ENCODE measurements at places on chromosomes 7 and 10.

- DNase-seq: peak; percentile 82
Observed at GRCh38 chr7:156640949-156641485, 443 bp downstream of the RNF32 start.

DNA sequence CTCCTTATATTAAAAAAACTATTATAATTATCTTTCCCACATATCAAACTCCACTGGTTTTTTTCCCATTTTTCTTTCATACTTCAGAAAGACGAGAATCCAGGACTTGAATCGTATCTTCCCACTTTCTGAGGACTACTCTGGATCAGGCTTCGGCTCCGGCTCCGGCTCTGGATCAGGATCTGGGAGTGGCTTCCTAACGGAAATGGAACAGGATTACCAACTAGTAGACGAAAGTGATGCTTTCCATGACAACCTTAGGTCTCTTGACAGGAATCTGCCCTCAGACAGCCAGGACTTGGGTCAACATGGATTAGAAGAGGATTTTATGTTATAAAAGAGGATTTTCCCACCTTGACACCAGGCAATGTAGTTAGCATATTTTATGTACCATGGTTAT, 15.9 kb downstream of the SRGN start:
- DNase-seq: no peak

DNA sequence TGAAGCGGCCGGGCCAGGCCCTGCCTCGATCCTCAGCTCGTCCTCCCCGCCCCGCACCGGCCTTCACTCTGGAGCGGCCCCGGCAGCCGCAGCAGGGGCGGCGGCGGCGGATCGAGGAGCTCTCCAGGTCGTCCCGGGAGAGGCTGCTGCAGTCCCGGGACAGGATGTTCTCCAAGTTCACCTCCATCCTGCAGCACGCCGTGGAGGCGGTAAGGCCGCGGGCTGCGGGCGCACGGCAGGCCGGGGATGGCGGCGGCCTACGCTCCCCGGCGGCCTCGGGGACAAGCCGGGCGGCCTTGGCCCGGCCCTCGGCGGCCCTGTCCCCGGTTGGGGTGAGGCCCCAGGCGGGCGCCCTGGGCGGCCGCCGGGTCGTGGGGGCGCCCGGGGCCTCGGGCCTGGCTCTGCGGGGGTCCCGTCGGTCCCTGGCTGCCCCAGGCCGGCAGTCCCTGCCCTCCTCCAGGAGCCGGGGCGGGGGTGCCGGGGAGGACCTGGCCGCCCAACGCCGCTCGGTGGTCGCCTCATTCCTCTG, 399 bp downstream of the FHIP2A start:
- peak; percentile 66 for DNase-seq

DNA sequence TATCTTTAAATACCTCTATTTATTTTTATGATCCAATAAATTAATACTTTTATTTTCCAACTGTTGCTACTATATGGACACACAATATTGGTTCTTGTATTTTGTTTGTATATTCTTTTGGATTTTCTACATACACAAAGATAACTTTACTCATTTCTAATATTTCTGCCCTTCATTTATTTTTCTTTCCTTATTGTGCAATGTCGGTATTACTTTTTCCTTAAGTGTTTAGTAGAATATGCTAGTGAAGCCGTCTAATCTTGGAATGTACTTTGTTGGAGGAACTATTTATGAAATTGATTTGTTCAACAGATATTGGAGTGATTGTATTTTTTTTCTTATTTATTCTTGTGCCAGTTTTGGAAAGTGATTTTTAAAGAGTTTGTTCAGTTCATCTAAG, 94.0 kb downstream of the ORC5 start:
- DNase-seq: no peak

DNA sequence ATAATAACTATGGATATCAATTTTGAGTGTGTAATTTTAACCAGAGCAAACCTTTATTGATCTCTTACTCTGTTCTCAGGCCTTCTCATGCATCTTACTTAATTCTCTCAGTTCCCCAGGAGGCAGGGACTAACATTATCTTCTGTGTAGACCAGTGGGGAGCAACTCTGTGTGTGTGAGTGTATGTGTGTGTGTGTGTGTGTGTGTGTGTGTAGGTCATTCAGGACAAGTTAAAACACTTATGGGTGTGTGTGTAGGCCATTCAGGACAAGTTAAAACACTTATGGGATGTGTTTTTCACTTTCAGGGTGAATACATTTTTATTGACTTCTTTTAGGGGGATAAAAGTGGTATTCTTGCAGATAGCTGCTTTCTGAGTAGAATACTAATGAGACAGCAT, 145.0 kb downstream of the ADAM12 start:
- no peak for DNase-seq

- DNase-seq: no peak
Observed at GRCh38 chr10:7928536-7928935, 110.2 kb downstream of the TAF3 start.

DNA sequence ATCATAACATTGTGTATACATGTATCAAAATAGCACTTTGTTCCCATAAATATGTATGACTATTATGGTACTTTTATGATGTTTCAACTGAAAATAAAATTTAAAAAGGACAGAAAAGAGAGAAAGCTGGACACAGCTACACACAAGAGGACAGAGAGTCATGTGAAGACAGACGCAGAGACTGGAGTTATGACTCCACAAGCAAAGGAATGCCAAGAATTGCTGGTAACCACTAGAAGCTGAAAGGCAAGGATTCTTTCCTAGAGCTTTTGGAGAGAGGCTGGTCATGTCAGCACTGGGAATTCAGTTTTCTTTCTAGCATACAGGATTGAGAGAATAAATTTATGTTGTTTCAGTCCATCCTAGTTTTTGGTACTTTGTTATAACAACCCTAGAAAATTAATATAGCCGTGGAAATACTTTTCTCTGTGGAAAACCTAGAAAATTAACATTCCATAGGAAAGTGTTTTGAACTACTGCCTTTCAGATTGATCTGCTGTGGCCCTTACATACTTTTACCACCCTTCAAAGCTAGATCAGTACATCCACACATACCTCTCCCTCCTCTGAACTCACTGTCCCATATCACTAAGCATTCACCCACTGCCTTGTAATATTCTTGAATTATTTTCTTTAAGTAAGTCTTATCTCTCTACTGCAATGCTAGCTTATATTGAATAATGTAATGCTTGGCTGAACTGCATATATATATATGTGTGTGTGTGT, 575.3 kb downstream of the IPMK start:
- no peak for DNase-seq

DNA sequence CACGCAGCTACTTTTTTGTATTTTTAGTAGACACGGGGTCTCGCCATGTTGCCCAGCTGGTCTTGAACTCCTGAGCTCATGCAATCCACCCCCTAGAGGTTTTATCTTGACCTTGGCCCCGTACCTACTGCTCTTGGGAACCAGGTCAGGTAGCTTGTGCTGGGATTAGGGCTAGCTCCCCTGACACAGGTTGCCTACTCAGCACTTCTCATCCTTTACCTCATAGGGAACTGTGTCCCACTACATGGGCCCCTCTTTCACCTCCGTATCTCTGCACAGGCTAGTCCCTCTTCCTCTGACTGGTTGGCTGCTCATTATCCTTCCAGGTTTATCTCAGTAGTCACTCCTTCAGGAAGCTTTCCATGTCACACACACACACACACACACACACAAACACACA, 58.0 kb upstream of the ITPRID1 start:
- DNase-seq: no peak

- no peak for DNase-seq
Observed at GRCh38 chr7:122884186-122884585, 2.1 kb downstream of the CADPS2 start.

DNA sequence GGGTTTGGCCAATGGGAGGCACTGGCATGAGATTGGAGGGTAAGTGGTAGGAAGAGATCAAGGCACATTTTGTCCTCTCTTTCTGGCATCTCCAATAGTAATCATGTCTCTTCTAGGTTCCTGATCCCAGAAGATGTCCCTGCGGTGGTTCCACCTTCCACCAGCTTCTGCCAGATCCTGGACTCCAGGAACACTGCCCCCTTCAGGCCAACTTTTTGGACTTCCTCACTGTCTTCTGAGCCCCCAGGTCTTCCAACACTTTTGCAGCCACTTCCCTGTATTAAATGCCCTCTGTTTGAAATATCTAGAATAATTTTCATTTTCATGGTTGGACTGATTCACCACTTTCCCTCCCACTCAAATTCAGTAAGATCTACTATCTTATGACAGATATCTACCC, 60.9 kb downstream of the BAMBI start:
- peak; percentile 13 for DNase-seq

- DNase-seq: no peak
Observed at GRCh38 chr10:48769706-48770435, 85.2 kb downstream of the WDFY4 start.

DNA sequence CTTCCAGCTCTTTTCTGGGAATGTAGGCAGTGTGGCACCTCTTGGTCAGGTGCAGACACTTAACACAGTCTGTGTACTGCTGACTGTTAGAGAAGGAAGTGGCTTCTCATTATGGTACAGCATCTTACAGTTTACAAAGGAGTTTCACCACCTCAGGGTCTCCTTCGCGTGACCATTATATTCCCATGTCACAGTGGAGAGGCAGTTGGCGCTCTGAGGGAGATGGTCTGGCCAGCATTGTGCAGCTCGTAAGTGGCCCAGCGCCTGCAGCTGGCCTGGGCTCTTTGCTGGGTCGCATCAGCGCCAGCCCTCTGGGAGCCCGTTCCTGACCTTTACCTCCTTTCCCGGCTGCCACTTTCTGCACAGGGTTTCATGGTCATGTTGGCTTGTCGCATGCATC, 15.4 kb downstream of the TSPAN15 start:
- no peak for DNase-seq

DNA sequence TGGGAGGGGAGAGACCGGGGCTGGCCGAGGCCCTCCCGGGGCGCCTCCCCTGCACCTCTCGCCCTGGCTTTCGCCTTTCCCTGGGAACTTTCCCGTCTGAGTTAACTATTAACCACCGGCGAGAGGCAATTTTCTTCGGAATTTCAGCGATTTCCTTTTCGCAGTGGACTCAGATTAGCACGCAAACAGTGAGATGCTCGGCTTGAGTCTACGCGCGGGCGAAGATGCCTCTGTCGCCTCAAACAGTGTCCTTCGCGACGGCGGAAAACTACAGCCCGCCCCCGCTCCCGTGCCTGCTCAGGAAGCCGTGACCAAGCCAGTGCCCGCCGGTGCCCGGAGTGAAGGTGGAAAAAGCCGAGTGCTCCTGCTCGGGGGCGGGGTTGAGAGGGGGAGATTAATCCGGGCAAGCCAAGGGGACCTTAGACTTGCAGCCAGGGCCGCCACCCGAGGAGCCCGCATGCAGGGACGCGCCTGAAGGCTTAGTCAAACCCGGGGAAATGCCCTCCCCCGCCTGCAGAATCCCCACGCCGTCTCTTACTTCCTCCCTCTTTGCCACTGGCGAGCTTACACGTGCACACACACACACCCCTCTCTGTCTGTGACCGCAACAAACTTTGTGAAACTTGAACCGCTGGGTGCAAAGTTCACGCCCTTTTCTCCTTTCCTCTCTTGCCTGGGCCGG, 14.5 kb upstream of the PAX2 start:
- peak; percentile 80 for DNase-seq

GRCh38 chr7:148286150-148286549, 304.4 kb upstream of the C7orf33 start:
- no peak for DNase-seq

GRCh38 chr7:131686833-131687232, 130.4 kb upstream of the PODXL start:
- no peak for DNase-seq

- DNase-seq: no peak
Observed at GRCh38 chr10:131858118-131858515, 42.7 kb upstream of the PPP2R2D start.

GRCh38 chr7:98779800-98780587, 89.8 kb downstream of the TMEM130 start:
- DNase-seq: no peak

GRCh38 chr10:59102394-59102793, 74.0 kb upstream of the PHYHIPL start:
- DNase-seq: no peak

DNA sequence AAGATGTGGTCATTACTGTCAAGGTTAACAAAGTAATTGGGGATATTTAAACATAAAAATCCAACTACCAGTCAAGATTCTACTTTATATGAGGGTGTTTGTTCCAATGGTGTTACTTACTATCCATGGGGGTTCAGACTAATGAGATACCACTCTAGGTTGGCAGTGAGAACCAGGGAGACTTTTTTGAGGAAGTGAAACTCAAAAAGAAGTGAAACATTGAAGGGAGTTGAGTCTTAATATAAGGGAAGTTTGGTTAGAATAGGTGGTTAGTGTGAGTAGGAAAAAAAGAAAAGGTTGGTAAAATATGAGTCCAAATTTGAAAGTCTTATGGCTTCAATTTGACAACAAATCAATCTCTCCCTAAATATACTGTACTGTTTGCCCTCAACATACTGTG, 123.6 kb upstream of the ANK3 start:
- no peak for DNase-seq

DNA sequence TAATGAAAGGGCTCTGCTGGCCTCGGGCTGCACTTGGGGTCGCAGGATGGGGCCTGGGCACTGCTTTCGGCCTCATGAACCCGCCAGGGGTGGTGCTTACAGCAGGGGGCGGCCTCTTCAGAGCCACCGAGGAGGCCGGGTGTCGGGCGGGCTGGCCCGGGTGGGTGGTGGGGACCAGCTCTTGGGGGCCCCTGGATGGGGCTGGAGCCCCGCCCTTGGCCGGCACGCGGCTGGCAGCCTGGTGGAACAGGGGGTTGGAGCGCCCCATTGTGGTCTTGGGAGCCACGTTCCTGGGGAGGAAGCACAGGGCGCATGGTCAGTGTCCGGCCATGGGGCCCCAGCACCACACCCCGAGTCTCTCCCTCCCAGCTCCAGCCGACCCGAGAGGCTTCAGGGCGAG, 8.8 kb downstream of the ADAM8 start:
- DNase-seq: no peak

DNA sequence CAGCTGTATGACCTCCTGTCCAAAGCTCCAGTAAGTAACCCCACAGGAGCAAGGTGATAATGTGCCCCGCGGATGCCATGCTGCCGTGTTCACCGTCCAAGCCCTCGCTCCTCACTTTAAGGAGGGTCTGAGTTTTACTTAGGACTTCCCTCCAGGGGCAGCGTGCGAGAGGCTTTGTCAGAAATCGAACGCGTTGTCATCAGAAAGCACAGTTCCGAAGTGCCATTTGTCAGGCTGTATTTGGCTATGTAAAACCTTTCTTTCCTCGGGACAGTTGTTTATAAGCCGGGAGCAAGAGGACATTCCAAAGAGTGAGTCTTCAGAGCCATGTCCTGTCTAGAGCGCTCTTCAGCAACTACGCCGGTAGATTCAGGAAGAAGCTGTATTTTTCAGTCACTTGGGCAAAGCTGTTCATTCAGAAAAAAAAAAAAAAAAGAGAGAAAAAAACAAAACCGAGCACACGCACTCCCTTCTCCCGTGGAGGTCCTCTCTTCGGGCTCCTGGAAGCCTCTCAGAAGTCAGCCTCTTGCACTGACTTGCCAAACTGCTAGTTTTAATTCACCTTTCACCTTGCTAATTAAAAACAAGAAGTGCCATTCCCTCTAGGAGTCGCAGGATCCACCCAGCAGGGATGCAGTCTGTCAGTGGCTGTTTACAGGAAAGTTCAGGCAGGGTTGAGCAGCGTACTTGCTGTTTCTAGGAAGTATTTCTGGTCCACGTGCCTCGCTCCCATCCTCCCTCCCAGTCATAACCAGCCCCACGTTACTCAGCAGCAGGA, at the start of gene SEMA3E:
TSS of gene SEMA3E (minus strand) at position 676 of the 778 bp plus-strand sequence.
- DNase-seq: peak; percentile 9

GRCh38 chr7:2734751-2735571, 47.0 kb downstream of the AMZ1 start:
- DNase-seq: no peak

- DNase-seq: no peak
Observed at GRCh38 chr7:110568932-110569331, 522.0 kb upstream of the LRRN3 start.
